WTC11 (cell line): ENCODE measurements at places on chromosomes 5 and 9. TPM values are rescaled to one million over a fixed set of nuclear protein-coding genes. Genes with fewer than 3 reads are reported as not detected.
A peak's percentile ranks its signal among the peaks of the same experiment; 100 is the strongest.

Gene SH3RF2
- total RNA-seq: 0.83 to 1.6 TPM (median 0.98 TPM) in 3 replicates

Gene IFNK
- not detected in 3 replicates for total RNA-seq

GRCh38 chr5:169914766-169915165 lies 65.5 kb downstream of the INSYN2B start:
- no peaks in the 10 kb centered on the region for H3K36me3 ChIP-seq
- H3K4me1 ChIP-seq: no peaks in the 10 kb centered on the region
- peak; percentile 25 for DNase-seq
- H3K4me3 ChIP-seq: no peak overlapping the region

DNA sequence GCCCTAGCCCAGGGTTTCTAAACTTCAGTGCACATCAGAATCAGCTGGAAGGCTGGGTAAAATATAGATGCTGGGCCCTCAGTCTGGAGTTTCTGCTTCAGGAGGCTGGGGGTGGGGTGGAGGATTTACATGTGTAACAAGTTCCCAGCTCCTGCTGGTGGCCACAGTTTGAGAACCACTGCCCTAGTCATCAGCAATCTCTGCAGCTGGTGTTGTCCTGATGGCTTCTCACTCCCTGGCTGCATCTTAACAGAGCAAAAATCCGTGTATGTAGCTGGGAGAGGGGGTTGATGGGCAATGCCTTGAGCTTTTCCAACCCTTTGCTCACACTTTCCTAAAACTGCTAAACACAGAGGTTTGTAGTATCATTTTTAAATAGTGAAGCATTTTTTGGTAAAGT lies 186.0 kb upstream of the KLF9 start:
- peaks cover 30% of the 10 kb centered on the region for H3K4me1 ChIP-seq
- H3K27me3 ChIP-seq: no peaks in the 10 kb centered on the region
- DNase-seq: no peak
- no peak overlapping the region for H3K27ac ChIP-seq
- no peaks in the 10 kb centered on the region for H3K36me3 ChIP-seq

DNA sequence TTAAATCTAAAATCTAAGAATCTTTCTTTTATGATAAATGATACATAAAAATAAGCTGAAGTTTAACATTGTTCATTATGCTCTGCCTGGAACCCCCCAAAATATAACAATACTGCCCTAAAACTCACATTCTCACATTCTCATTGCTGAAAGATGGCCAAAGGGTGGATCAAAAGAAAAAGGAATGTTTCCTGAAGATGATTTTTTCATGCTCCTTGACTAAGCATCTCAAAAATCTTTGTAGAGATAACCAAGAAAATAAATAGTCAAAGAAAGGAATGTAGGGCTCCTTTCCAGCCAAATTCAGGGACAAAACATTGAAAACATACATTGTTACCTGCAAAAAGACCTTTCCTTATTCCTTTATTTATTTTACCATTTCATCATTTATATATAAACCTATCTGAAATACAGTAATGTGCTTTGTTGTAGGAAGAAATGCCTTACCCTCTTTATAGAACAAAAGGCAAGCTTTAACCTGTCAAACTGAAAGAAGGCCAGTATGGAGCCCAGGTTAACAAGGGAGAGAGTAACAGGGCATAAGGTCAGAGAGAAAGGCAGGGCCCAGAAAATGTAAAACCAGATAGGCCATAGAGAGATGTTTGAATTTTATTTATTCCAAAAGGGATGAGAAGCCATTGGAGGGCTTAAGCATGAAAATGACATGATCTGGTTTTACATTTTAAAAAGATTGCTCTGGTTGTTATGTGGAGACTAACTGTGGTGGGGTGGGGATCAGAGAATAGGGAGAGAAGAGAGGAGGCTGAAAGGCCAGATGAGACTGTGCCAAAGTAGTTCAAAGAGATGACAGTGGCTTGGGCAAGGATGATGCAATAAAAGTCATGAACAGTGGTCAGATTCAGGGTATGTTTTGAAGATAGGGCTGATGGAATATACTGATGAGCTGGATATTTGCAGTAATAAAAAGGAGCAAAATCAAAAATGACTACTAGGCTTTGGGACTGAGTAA lies 37.3 kb upstream of the CDK5RAP2 start:
- DNase-seq: no peak
- no peak overlapping the region for H3K27ac ChIP-seq
- H3K27me3 ChIP-seq: no peaks in the 10 kb centered on the region
- H3K4me1 ChIP-seq: peaks cover 6% of the 10 kb centered on the region; the same call in 1 of the 2 replicates
- no peaks in the 10 kb centered on the region for H3K36me3 ChIP-seq
- no peak overlapping the region for H3K4me3 ChIP-seq

Gene PTPN3
- total RNA-seq: 1.7 to 2.4 TPM (median 2.1 TPM) in 3 replicates

DNA sequence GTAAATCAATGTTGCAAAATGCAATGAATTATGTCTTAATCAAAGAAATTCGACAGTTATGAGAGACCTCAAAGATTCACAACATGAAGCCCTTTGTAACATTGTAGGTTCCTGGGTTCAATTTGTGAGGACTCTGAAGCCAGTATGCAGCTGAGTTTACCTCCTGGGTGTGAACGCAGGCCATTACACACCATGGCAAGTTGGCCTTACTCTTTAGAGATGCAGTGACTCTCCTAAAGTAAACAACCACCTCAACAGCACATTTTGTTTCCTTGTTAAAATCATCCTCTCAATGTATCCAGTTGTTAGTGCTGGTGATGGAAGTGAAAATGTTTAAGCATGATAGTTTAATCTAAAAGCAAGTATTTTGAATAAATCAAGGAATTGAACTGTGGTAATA lies 73.8 kb downstream of the JAKMIP2 start:
- no peak overlapping the region for H3K4me3 ChIP-seq
- peak overlapping the region; percentile 1; the same call in 1 of the 2 replicates for H3K27ac ChIP-seq
- no peak for DNase-seq
- no peaks in the 10 kb centered on the region for H3K27me3 ChIP-seq
- peaks cover 20% of the 10 kb centered on the region for H3K4me1 ChIP-seq

DNA sequence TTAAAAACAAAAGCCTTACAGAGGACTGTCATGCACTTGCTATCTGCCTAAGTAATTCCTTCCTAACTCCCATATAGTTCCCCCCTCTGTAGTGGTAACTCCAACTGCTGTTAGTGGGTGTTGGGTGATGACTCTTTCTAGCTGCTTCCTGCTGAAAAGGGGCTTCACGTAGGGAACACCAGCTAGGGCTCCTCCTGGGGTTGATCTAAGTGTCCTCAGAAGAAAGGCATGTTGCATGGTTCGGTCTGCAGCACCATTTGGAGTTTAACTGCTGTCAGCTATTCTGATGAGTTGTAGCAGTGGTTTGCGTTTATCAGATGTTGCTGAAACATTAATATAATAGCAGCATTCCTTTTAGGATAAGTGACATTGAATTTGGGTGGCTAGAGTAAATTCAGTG lies 281.9 kb upstream of the TUSC1 start:
- DNase-seq: no peak
- no peak overlapping the region for H3K27ac ChIP-seq
- H3K4me1 ChIP-seq: no peaks in the 10 kb centered on the region
- peaks cover 26% of the 10 kb centered on the region for H3K36me3 ChIP-seq
- H3K27me3 ChIP-seq: peaks cover 13% of the 10 kb centered on the region
- no peak overlapping the region for H3K4me3 ChIP-seq

- H3K4me1 ChIP-seq: peaks cover 12% of the 10 kb centered on the region
- no peaks in the 10 kb centered on the region; the same call in 1 of the 2 replicates for H3K27me3 ChIP-seq
- no peak overlapping the region for H3K4me3 ChIP-seq
- H3K36me3 ChIP-seq: peaks cover 12% of the 10 kb centered on the region
- no peak for DNase-seq
These were observed 114.5 kb upstream of the CDH6 start for GRCh38 chr5:31078956-31079355.

DNA sequence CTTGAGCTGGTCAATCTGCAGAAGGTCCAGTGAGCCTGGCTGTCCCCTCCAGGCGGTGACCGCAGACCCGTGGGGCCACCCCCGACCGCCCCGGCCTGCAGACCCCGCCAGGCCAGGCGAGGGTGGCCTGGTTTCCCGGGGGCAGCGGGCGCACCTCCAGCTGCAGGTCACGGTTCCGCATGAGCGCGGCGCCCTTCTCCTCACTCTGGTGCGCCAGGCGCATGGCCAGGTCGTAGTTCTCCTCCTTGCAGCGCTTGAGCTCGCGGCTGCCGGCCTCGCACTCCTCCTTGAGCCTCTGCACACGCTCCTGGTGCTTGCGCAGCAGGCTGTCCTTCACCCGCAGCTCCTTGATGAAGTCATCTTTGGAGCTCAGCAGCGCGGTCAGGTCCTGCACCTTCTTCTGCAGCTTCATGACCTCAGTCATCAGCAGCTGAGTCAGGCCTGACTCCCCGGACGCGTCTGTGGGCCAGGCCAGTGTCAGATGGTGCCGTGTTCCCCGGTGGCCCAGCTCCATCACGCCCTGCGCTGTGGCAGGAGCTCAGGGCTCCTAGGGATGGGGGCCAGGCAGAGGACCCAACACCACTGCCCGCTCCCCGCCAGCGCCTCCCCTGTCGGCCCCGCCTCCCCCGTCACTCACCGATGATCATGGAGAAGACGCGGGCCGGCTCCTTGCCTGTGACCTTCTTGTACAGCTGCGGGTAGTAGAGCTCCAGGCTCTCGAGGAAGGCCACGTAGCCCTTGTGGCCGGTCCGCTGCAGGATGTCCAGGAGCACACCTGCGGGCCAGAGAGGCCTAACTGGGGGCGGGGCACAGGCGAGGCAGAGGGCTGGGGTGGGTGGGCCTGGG lies 2.6 kb downstream of the CARD9 start:
- no peaks in the 10 kb centered on the region for H3K27me3 ChIP-seq
- H3K27ac ChIP-seq: peak overlapping the region; percentile 53; the same call in 1 of the 2 replicates
- H3K36me3 ChIP-seq: no peaks in the 10 kb centered on the region
- H3K4me1 ChIP-seq: no peaks in the 10 kb centered on the region
- no peak overlapping the region for H3K4me3 ChIP-seq

- no peaks in the 10 kb centered on the region for H3K36me3 ChIP-seq
- no peaks in the 10 kb centered on the region for H3K27me3 ChIP-seq
- H3K27ac ChIP-seq: no peak overlapping the region
- no peak overlapping the region for H3K4me3 ChIP-seq
- H3K4me1 ChIP-seq: peaks cover 6% of the 10 kb centered on the region
- DNase-seq: no peak
These were observed 100.9 kb downstream of the GABBR2 start for GRCh38 chr9:98607787-98608186.

Gene RLN1
- total RNA-seq: 0.66 to 0.89 TPM (median 0.87 TPM) in 3 replicates

Gene C9orf153
- 0.21 to 0.53 TPM in 2 of 3 replicates, not detected in the other for total RNA-seq

Gene STPG3
- total RNA-seq: 0.21 to 0.26 TPM in 2 of 3 replicates, not detected in the other

DNA sequence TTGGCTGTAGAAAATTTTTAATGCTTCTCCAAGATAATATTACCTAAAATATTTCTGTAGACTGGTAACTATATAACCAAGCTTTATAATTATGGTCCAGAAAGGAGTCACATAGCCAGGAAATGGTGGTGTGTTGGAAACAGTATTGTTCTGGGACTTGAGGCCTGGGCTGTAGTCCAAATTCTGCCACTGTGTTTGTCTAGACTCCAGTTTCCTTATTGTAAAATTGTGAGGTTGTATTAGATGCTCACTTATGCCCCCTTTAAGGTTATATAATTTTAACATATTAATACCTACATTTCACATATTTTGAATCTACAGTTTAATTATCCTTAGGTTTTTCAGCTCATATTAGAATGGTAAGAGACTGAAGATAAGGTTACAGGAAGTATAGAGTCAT lies 42.4 kb downstream of the STX17 start:
- H3K27ac ChIP-seq: no peak overlapping the region
- no peaks in the 10 kb centered on the region for H3K4me1 ChIP-seq
- H3K27me3 ChIP-seq: no peaks in the 10 kb centered on the region
- no peak overlapping the region for H3K4me3 ChIP-seq
- peaks cover 4% of the 10 kb centered on the region; the same call in 1 of the 2 replicates for H3K36me3 ChIP-seq
- no peak for DNase-seq

Gene SPARC
- 357 to 418 TPM (median 358 TPM) in 3 replicates for total RNA-seq

GRCh38 chr9:36704148-36704547 lies 131.5 kb downstream of the MELK start:
- DNase-seq: no peak
- peaks cover 9% of the 10 kb centered on the region for H3K36me3 ChIP-seq
- no peak overlapping the region for H3K4me3 ChIP-seq
- H3K27me3 ChIP-seq: peaks cover 12% of the 10 kb centered on the region
- no peaks in the 10 kb centered on the region for H3K4me1 ChIP-seq

GRCh38 chr5:54743997-54744788 lies 226.6 kb downstream of the SNX18 start:
- no peak for DNase-seq
- peaks cover 21% of the 10 kb centered on the region for H3K4me1 ChIP-seq
- peak overlapping the region; percentile 79 for H3K27ac ChIP-seq
- H3K4me3 ChIP-seq: no peak overlapping the region
- H3K27me3 ChIP-seq: peaks cover 3% of the 10 kb centered on the region; the same call in 1 of the 2 replicates
- H3K36me3 ChIP-seq: no peaks in the 10 kb centered on the region

DNA sequence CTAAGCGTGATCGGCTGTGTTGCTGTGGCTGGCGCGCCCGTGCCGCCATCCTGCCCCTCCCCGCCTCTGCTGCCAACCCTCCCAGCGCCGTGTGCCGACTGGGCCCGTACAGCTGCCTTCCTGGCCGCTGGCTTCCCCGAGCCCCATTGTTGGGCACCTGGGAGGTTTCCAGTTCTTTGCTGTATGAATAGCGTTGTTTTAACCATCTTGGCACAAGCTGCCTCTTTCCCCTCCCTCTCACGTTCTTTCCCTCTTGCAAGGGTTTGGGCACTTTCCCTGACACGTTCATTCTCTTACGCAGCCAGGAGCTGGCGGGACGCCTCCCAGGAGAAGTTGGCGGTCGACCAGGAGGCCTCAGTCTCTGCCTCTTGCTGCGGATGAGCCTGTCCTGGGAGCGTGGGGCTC lies 43.1 kb upstream of the RXRA start:
- H3K27me3 ChIP-seq: no peaks in the 10 kb centered on the region
- peaks cover 4% of the 10 kb centered on the region; the same call in 1 of the 2 replicates for H3K4me1 ChIP-seq
- H3K36me3 ChIP-seq: no peaks in the 10 kb centered on the region
- no peak overlapping the region for H3K4me3 ChIP-seq
- DNase-seq: no peak
- no peak overlapping the region for H3K27ac ChIP-seq

- H3K27ac ChIP-seq: peak overlapping the region; percentile 41; the same call in 1 of the 2 replicates
- no peaks in the 10 kb centered on the region for H3K4me1 ChIP-seq
- no peak overlapping the region for H3K4me3 ChIP-seq
- H3K27me3 ChIP-seq: no peaks in the 10 kb centered on the region
- no peak for DNase-seq
- peaks cover 7% of the 10 kb centered on the region; the same call in 1 of the 2 replicates for H3K36me3 ChIP-seq
These were observed 93.8 kb upstream of the BNC2 start for GRCh38 chr9:16964228-16964627.

- no peaks in the 10 kb centered on the region for H3K27me3 ChIP-seq
- H3K4me3 ChIP-seq: no peak overlapping the region
- H3K4me1 ChIP-seq: peaks cover 51% of the 10 kb centered on the region
- H3K36me3 ChIP-seq: no peaks in the 10 kb centered on the region
- DNase-seq: no peak
These were observed 1.3 kb downstream of the ANXA1 start for GRCh38 chr9:73152953-73153352.

Gene PCDHB13
- 2.2 to 2.9 TPM (median 2.6 TPM) in 3 replicates for total RNA-seq

Gene FCN2
- total RNA-seq: not detected in 3 replicates

DNA sequence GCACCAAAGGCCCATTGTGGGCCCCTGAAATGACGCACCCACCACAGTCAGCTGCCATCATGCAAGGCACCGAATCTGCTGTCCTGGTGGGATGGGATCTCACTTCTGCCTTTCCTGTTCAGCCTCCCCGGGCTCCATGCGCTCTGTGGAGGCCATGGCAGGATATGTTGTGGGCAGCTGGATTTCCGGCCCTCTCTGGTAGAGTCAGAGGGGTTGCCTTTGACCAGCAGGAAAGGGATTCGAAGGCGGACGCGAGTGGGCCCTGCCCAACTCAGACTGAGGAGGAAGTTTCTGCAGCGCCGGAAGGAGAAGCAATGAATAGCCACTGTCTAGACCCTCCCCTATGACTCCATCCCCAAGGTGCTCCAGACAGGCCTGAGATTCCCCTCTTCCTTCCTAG lies 35.5 kb downstream of the GADD45G start:
- peaks cover 8% of the 10 kb centered on the region for H3K4me1 ChIP-seq
- no peak overlapping the region for H3K4me3 ChIP-seq
- H3K27ac ChIP-seq: no peak overlapping the region
- H3K36me3 ChIP-seq: no peaks in the 10 kb centered on the region
- DNase-seq: no peak

Gene DMRT3
- not detected in 3 replicates for total RNA-seq

Gene PPP3R2
- total RNA-seq: not detected in 3 replicates
